ENCODE measurements at places on chromosomes 1 and 21. TPM values are rescaled to one million over a fixed set of nuclear protein-coding genes. Genes with fewer than 3 reads are reported as not detected.

GRCh38 chr1:88876573-88877365 is 14.6 kb downstream of the GTF2B start:
- peak; percentile 53 for DNase-seq

DNA sequence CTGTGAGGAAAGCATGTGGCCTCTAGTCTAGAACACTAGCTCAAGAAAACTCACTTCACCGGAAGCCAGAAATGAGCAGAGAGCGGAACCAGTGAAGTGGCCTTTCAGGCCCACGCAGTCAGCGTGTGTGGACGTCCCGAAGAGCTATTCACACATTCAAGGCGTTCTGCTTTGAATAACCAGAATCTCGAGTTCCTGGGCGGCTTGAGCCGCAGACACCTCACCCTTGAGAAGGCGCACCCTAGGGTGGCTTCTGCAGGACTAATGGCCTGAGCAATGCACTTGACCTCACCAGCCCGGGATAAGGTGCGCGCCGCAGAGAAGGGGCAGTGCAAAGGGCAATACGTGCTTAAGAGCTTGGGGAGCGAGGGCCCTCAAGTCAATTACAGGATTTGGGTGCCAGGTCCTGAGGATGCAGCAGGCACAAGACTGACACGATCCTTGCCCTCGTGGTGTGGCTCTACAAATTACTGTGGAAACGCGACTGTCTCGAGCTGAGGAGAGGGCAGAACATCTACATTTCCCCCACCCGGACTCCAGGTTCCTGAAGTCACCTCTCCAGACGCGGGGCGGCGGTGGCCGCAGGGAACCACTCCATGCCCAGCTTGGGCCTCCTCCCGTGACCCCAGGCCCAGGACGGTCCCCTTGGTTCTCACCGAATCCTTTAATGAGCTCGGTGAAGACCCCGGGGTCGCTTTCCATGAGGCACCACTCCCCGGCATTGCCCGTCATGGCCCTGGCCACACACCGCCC is 455 bp downstream of the UCHL5 start:
- DNase-seq = peak; percentile 61

Gene SMPDL3B
- total RNA-seq = 0.26 TPM

Gene UTS2
- not detected for total RNA-seq

DNA sequence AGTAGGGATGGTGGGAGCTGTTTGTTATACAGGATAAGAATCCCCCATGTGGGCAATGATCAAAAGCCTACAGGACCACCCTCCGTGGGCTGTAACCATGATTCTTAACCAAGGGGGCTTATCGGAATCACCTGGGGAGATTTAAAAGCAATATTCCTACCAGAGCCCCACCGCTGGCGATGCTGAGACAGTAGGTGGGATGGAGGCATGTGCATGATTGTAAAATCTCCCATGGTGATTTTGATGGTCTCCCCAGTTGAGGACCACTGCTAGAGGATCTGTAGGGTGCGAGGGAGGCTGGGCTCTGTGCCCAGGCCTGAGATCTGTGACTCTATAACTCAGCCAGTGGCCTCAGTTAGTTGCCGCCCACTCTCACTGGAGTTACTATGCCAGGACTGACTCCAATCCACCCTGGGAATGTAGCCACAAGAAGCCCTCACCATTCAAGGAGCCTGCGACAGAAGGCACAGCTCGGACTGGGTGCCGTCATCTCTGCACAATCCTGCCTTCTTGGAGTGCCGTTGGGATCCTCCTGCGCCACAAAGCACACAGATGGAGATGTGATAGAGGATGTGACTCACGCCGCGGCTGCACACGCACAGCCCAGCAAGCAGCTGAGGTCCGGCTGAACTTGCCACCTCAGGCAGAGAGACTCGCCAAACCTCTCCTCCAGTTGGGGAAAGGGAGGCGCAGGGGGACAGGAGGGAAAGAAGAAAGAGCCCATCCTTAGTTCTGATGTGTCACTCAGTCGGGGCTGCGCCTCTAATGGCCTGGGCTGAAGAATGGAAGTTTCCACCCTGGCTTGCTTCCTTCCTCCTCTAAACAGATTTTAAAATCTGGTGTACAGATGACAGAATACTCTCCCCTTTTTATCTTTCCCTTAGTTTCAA is 26.5 kb downstream of the AKNAD1 start:
- peak; percentile 98 for DNase-seq

DNA sequence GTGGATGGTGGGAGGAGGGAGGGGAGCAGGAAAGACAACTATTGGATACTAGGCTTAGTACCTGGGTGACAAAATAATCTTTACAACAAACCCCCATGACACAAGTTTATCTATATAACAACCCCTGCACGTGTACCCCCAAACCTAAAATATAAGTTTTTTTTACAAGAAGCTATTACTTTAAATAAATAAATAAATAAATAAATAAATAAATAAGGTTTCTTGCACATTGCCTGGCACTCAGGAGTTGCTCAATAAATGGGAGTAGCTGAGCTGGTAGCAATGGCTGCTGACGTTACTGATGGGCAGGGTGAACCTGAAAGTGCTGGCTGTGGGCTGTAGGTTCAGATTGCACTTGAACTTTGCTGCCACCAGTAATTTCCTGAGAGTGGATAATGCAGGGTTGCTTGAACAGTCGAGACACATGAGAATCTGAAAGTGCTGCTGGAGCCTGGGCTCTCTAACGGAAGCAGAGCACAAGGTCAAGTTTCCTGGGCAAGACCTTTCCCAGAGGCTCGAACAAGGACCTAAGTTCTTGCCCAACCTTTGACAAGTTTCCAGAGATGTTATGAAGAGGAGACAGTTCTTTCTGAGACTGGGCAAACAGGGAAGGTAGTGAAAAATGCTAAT is 14.8 kb upstream of the KCNE2 start:
- no peak for DNase-seq

GRCh38 chr21:43956670-43957035 is 55.5 kb upstream of the TRAPPC10 start:
- DNase-seq = peak; percentile 14

DNA sequence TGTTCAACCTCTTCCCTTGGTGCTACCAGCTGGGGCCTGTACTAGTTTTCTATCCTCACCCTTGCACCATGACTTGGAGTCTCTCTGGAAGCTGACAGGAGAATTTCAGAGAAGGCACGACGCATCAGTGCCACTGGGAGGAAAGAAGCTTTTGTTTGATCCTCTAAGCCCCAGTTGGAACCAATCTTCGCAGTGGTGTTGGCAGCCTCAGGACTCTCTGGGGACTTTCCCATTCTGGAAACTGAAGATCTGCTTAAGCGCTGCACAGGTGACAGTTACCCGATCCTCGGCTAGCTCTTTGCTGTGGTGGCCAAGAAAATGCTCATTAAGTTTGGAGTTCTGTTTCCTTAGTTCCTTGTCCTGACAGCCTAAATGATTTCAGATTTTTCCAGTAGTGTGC is 222.3 kb downstream of the RHOU start:
- no peak for DNase-seq

DNA sequence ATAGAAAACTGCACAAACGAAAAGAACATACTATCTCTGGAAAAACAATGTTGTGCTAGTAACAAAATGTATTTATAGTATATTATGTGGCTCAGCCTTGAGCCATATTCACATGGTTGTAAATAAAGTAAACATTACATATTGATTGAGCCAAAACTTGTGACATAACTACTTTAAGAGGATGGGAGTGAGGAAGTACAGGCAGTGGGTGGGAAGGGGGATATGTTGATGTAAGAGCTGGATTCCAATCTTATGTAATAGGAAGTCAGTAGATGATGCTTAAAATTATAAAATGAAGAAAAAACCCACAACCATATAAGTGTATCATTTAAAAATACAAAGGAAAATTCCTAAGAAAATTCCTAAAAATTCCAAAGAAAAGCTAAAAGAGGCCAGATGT is 42.7 kb downstream of the RHOU start:
- no peak for DNase-seq

Gene NIBAN1
- 91.7 TPM for total RNA-seq

Gene ABL2
- 85.4 TPM for total RNA-seq

Gene SPEN
- 11.0 TPM for total RNA-seq

- DNase-seq = no peak
These were observed 19.3 kb downstream of the TRMT13 start for GRCh38 chr1:100152271-100152670.

GRCh38 chr1:16143566-16144324 is 12.1 kb downstream of the EPHA2 start:
- DNase-seq = no peak

- DNase-seq = no peak
These were observed 27.6 kb downstream of the RUNX1 start for GRCh38 chr21:35021546-35021945.

- peak; percentile 14 for DNase-seq
These were observed 70.6 kb upstream of the DYNLT5 start for GRCh38 chr1:66681686-66682085.

Gene PLA2G2C
- not detected for total RNA-seq

GRCh38 chr1:101781201-101781831 is 215.4 kb downstream of the OLFM3 start:
- peak; percentile 15 for DNase-seq

DNA sequence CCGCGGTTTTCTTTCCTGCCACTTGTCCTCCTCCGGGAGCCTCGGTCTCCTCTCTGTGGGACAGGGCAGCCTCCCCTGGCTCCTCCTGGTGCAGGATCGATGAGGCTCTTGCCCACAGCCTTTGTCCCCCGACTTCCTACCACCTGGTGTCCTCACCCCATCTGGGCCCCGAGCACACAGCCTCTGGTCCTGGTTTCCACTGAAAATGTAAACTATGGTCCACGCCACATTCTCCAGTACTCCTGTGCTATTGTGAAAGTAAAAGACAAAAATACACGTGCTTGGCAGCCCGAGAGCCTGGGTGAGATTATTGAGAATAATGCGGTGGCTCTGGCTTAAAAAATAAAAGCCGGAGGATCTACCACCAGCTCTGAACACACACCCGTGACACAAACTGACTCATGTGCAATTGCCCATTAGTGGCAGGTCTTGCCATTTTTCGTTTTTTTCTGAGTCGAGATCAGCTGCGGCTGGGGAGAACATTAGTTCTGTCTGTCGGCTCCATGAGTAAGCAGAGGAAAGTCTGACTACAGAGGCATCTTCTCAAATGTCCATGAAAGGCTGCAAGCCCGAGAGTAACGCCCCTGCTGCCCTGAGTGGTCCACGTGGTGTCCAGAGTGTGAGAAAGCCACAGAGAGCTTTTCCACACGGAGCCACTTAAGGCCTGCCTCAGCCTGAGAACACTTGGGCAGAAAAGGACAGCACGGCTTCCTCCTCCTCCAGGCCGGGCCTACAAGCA is 5.7 kb upstream of the COL6A2 start:
- peak; percentile 99 for DNase-seq

Gene GOLT1A
- not detected for total RNA-seq

DNA sequence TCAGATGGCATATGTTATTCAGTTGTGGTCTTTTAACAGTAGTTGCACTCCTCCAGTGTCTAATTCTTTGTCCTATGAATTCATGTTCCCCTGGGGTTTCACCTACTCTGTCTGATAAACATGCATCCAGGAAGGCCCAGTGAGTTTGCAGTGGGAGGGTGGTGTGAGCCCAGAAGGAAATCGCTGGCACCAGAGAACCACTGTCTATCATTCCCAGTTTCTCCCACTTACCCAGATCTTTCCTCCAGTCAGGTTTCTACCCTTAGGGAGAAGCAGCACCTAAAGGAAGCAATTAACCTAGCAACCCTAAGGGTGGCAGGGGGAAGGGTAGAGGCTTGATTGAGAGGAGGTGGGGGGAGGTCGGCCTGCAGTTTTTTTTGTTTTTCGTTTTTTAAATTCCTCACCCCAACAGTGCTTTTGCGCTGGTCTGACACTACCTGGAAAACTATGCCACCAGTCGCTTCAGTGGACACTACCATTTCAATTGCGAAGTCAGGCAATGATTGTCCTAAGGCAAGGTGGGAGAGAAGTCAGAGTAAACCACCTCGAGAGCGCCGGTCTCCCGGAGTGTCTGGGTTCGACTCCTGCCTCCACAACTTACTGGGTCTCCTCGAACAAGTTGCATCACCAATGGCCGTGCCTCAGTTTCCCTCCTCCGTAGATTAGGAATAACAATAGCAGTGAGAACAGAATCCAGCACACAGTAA is 766 bp upstream of the SLC44A3 start:
- no peak for DNase-seq

DNA sequence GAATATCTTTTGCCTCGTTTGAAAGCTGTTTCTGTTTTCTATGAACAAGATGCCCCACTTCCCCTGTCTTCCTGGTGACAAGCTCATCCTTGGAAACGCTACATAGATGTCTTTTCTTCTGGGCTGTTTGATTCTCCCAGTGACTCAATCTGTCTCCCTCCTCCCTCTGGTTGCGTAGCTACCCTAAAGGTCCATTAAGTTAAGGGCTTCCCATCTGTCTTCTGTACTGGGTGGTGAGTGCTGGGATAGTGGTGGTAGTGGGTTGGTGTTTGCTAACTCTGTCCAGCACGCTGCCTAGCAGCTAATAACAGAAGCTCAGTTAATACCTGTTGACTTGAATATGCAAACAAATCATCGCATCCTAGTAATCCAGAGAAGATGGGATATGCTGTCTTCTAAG is 50.2 kb upstream of the GCLM start:
- no peak for DNase-seq

Data from fibroblast of lung (primary cell).